Stimulated activated CD4-positive, alpha-beta T cell treated with anti-CD3 and anti-CD28 coated beads, Interleukin-1b, Interleukin-23, amount 100 ng/mL, for 1 hour (primary cell): ENCODE measurements at places on chromosomes 1 and 21.

DNA sequence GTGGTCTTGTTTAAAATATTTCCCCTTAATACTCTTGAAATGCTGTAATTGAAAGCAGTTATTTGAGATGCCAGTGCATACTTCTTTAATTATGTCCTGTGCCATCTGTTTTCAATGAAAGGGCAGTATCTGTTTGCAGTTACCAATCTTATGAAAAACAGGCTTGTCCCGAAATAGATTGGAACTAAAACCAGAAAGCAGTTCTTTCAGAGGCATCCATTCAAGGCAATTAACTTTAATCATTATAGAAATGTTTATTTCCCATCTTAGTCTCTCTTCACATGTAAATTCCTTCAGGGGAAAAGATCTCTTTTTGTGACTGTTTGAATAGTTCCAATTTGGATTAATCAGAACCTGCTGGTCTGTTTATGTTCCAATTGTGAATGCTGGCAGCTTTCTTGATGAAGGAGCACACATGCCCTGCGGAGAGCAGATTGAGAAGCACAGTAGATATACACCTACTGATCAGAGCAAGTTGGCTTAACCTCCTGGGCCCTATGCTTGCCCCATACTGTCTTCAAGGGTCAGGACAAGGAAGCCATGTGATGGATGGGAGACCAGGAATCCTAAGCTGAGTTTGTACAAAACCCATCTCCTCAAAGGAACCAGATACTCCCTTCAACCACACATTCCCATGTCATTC lies 41.6 kb upstream of the MROH9 start:
- DNase-seq: no peak

GRCh38 chr21:32523988-32524719 lies 61.2 kb downstream of the TCP10L start:
- no peak for DNase-seq

DNA sequence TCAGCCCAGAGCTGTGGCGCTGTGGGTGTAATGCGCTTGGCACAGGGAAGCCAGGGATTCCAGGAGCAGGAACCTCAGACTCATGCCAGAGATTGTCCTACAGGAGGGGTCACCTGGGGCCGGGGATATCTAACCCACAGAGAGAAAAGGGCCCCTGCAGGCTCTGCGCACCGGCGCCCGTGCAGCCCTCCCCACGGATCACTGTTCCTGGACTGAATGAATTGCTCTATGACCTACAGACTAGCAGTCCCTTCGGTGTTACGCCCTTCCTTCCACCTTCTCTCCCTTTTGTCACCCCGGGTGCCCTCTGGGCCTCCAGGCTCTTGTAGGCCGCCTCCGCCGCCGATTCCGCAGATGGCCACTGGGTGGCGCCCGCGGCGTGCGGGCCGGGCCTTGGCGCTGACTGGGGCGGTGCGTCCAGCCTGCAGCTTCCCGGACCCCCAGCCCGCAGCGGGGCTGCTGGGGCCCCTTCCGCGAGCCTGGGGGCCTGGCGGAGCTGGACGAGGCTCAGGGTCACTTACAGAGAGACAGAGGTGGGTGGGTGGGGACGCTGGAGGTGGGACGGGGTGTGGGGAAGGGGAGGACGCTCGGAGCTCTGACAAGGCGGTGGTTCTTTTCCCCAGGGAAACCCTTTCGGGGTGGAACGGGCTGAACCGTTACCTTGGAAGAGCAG lies 101.3 kb downstream of the IER5 start:
- peak; percentile 48 for DNase-seq

GRCh38 chr1:36588972-36589371 lies 106.3 kb upstream of the CSF3R start:
- DNase-seq: no peak

DNA sequence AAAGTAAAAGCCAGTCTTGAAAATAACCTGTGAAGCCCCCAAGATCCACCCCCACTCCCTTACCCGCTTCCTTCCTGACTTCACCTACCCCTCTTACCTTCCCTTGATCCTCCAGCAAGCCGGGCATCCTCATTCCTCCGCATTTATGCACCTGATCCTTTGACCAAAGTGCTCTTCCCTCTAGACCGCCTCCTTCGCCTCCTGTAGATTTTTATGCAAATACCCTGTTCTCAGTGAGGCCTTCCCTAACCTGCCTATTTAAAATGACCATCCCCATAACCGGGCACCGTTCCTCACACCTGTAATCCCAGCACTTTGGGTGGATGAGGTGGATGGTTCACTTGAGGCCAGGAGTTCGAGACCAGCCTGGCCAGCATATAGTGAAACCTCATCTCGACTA lies 1.1 kb upstream of the NENF start:
- no peak for DNase-seq

DNA sequence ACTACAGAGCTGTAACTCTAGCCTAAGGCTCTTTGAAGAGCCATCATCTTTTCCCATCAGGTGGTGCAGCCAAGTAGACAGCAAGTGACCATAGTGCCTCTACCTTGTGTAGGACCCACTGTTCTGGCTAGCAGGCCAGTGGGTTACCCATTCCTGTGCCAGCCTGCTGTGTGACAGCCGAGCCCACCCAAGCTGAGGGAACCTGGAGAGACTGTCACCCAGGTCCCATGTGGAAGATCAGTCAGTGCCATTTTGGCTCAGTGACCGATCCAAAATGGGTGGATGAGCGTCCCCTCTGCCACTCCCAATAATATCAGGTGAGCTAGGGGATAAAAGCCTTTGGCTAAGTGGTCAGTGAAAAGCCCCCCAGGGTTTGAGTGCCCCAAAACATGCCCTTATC lies 417.9 kb downstream of the MATN1 start:
- no peak for DNase-seq

DNA sequence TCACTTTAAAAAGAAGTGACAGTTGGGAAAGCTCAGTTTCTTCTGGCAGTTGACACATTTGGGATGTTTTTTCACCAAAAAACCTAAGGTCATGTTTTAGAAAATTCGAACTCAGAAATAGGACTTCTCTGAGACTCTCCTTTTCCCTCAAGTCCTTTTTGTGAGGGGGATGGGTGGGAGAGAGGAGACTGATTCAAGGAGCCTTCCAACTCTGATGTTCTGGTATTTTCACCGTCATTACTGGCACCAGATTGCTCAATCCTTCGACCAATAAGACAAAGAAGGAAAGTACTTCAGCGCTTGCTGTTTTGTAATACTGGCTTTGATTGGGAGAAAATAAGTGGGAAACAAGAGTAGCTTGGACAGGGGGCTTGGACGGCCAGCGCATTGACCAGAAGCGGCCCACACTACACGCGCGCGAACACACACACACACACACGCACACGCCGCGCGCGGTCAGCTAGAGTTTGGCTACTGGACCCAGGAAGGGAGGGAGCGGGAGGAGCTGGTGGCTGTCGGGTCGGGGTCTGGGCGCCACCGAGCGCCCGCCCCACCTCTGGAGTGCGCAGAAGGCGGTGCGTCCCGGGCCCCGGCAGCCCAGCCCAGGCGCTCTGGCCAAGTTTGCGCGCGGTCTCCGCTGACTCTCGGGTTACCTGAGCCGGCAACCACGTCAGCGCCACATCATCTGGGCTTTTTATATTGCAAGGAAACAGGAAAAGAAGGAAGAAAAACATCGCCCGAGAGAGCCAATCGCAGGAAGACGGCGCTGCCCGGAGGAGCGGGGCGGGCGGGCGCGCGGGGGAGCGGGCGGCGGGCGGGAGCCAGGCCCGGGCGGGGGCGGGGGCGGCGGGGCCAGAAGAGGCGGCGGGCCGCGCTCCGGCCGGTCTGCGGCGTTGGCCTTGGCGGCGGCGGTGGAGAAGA lies at the start of gene KCNK1:
TSS of gene KCNK1 (plus strand) at position 855 of the 921 bp plus-strand sequence. CDS start at position 921, 66 bp downstream.
- DNase-seq: no peak

GRCh38 chr1:36523850-36524249 lies 41.1 kb upstream of the CSF3R start:
- no peak for DNase-seq
